ENCODE measurements at places on chromosomes 3 and 15.

DNA sequence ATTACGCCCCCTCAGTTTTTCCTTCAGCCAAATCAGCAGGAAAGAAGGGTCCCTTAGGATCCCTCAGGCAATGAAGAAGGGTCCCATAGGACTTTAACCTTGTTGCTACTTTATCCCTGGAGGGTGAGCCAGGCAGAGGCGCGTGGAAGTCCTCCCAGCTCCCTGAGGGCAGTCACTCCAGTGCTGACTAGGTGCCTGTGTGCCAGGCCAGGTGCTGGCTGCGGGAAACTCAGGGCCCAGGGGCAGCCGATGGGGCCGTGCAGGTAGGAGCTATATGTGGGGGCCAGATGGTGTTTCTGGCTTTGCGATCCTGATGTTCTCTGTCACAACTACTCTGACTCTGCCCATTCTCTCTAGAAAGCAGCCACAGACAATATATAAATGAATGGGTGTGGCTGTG, 42.8 kb upstream of the IQSEC1 start:
- no peak for DNase-seq

GRCh38 chr3:76097589-76097969, 312.2 kb upstream of the ZNF717 start:
- DNase-seq, result no peak

- DNase-seq, result no peak
Observed at GRCh38 chr3:115165266-115165665, 18.2 kb upstream of the ZBTB20 start.

DNA sequence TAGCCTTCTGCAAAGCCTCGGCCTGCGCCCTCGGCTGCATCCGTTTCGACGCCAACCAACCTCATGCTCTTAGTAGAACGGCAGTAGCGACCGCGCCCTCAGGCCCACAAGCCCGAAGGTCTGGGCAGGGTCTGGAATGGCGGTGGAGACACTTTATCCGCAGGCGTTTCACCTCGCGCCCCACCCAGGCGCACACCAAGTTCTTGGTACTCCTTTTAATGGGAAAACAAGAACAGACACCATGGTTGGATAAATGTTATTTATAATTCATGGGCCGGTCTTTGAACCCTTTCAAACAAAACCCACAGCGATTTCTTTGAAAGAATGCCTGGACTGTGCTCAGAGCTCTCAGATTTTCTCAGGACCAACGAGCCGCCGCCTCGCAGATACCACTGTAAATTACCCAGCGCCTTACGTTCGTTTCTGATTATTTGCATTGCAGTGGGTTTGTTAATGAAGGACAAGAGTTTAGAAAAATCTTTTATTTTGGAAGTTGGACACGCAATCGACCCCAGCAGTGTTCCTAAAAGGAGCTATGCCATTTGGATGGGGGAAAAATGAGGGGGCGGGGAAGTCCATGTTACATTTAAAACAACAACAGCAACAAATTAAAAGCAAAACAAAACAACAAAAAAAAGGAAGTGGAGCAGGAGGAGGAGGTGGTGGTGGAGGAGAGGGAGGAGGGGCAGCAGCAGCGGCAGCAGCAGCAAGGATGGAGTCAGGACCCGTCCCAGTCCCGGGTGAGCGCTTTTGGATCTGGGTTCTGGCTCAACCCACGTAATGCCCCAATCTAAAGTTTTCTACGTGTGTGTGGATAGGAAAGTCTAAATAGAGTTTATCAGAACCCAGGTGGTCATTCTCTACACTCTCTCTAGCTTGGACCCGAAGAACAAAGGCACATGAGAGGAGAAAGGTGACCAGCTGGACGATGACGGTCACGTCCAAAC, 993 bp upstream of the ISL2 start:
- no peak for DNase-seq

GRCh38 chr3:55245351-55245750, 241.8 kb downstream of the WNT5A start:
- DNase-seq, result no peak

DNA sequence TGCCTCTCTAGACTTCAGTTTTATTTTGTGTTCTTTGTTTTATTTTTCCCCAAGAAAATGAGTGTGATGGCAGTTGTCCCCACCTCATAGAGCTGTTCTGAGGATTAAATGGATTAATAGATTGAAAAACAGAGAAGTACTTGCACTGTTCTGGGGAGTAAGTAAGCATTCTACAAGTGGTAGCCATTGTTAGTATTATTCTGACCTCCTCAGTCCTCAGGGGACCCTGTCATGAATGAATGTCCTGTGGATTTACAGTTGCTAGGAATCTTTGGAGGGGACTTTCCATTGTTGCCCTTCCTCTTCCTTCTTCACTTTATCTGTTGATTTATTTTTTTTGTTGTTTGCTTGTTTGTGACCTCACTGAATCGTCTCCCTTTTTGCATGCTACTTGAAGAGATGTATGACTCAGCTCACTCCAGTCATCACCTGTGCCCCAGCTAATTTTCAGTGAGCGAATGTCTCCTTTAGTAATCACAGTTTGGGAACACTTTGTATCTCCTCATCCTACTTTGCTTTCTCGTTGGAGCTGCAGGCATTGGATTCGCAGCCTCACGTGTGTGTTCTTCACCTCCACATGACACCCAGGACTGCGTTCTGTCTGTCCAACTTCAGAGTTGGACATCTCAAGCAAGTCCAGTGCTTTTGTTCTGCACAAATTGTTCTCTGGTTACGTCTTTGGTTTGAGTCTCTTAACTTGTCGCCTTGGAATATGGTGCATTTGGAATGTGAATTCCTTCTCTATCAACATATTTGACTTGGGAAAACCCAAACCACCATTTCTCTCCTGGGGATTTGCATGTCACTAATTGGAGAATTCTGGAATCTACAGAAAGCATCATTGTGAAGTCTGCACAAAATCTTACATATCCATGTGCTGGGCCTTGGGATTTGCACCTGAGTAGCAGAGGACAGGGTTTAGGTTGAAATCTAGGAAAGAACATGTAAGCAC, 54.5 kb downstream of the LRTM1 start:
- DNase-seq, result no peak

- DNase-seq, result no peak
Observed at GRCh38 chr3:188817935-188818269, 353.9 kb upstream of the TPRG1 start.

- DNase-seq, result no peak
Observed at GRCh38 chr3:18379647-18380046, 45.5 kb downstream of the SATB1 start.

All from activated CD4-positive, CD25-positive, alpha-beta regulatory T cell (primary cell).